NCI-H1417 treated with DMSO at 0.1 percent for 48 hours (cell line): ENCODE measurements at places on chromosomes 11 and 22.

DNA sequence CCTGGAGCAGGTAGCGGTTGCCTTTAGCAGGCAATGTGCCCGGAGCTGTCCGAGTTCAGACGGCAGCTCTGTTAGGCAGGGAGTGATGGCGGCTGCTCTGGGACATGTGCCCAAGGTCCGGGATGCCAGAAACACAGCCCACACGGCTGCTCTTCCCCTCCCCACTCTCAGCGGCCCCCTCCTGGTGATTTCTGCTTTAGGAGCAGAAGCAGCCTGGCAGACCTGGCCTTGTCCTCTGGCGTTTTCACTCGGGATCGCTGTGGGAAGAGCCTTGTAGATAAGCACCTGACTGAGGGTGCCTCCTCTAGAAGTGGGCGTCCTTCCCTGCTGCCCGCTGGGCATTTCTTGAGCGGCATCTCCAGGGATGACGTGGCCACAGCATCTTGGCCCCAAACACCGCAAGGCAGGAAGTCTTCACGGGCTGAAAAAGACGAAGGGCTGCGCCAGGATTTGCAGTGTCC is 392.2 kb downstream of the TBC1D22A start:
- DNase-seq: no peak

DNA sequence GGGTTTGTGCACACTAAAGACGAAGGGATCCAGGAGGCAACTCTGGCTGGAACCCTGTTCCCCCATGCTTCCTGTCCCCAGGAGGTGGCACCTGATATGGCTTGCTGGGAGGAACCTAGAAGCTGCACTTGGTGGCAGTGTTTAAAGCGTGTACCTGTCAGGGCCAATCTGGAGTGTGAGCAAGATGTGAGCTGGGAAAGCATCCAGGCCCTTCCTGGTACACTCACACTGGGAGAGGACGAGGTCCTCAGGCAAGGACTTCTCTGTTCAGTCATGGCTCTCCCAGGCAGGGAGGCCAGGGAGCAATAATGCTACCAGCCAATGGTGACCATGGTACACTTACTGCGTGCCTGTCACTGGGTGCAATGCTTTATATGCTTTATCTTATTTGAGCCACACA is 130.7 kb upstream of the NECTIN1 start:
- DNase-seq: no peak

- DNase-seq: no peak
Measured at GRCh38 chr11:43021466-43021865, 290.3 kb upstream of the API5 start.

DNA sequence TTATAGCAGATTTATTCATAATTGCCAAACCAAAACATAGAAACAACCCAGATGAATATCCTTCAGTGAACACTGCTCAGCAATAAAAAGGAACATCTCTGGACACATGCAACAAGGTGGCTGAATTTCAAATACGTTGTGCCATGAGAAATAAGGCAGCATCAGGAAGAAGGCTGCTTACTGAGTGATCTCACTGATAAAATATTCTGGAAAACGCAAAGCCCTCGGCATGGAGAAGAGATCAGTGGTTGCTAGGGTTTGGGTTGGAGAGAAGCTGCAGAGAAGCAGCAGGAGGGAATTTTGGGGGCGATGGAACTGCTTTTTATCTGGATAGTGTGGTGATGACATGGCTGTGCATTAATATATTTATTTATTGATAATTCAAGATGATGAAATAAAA is 11.0 kb upstream of the SHANK2 start:
- DNase-seq: no peak

DNA sequence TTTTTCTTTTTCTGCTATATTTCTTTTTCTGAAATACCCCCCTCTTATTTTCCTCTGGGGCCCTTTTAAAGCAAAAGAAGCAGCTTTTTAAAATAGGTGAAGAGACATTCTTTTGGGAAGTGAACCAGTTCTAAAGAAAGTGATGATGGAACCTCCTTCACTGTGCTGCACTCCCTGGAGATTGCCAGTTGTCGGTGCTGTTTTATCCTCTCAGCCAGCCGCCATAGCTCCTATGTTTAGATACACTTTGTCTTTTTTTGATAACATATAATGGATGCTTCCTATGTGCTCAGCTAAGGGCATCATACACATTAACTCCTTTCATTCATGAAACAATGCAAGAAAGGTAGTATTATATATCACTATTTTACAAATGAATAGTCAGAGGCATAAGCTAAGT is 14.0 kb downstream of the CFAP300 start:
- DNase-seq: no peak

DNA sequence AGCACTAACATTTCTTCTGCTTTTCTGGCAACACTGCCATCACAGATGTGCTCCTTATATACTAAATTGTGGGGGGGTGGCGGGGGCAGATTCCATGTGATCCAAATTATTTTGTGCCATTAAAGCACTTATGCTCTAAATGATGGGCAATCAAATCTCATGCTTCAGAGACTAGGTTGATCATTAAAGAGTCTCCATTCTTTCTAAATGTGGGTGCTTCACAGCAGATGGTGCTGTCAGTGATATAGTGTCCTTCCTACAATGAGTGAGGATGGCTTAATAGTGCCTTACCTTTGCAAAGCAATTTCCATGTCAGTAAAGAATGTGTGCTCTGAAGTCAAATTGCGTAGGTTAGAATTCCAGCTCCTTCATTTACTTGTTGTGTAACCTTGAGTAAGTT is 589.8 kb downstream of the ETS1 start:
- DNase-seq: no peak

- no peak for DNase-seq
Measured at GRCh38 chr11:37107831-37108230, 509.8 kb upstream of the RAG2 start.

GRCh38 chr11:1297576-1298473 is 11.6 kb downstream of the TOLLIP start:
- no peak for DNase-seq

- no peak for DNase-seq
Measured at GRCh38 chr11:67261946-67262681, 4.2 kb upstream of the GRK2 start.

GRCh38 chr22:42561856-42562255 is 8.1 kb downstream of the SERHL2 start:
- no peak for DNase-seq

DNA sequence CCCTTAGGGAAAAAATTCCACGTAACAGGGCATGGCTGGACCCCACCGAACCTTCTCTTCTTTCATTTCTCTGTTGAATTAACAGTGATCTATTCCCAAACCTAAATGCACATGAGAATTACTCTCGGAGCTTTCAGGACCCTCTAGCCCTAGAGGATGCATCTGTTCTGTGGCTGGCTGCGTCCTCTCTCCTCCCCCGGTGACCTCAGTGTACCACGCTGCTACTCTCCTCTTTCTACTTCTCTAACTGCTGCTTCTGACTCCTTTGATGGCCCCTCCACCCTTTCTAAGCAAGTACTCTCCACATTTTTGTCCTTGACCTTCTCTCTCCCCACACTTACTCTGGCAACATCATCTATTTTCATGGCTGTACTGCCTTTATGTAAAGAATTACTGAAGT is 12.1 kb upstream of the APOA1 start:
- no peak for DNase-seq

- DNase-seq: no peak
Measured at GRCh38 chr11:111409915-111410314, 30.8 kb upstream of the POU2AF1 start.

DNA sequence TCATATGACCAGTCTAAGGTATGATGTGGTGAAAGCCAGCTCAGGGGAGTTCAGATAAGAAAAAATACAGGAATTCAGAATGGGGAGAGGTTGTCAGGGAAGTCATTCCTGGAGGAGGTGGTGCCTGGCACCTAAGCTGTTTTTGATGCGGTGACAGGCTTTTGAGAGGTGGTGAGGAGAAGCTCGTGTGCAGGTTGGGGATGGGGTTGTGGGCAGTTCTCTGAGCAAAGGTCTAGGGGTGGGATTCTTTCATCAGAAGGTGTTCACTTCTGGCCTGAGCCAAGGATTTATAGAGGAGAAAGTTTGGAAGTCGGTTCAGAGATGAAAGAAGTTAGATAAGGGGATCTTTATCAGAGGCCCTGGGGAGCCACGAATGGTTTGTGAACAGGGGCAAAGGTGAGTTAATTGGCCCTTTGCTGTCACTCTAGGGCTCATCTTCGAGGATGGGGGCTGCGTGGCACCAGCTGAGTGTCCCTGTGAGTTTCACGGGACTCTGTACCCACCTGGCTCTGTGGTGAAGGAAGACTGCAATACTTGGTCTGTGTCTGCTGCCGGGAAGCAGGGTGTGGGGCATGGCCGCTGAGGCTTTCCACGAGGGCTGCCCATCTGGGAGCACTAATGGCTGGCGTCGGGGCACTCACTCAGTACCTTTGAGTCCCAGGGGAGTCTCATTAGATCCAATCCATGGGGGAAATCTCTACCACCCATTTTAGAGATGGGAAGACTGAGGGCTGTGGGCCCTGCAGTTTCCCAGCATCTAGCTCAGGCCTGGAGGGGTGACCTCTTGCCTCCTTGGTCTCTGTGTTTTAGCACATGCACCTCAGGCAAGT is 13.4 kb downstream of the OTOG start:
- no peak for DNase-seq

- no peak for DNase-seq
Measured at GRCh38 chr11:123457187-123457770, 27.2 kb downstream of the GRAMD1B start.

DNA sequence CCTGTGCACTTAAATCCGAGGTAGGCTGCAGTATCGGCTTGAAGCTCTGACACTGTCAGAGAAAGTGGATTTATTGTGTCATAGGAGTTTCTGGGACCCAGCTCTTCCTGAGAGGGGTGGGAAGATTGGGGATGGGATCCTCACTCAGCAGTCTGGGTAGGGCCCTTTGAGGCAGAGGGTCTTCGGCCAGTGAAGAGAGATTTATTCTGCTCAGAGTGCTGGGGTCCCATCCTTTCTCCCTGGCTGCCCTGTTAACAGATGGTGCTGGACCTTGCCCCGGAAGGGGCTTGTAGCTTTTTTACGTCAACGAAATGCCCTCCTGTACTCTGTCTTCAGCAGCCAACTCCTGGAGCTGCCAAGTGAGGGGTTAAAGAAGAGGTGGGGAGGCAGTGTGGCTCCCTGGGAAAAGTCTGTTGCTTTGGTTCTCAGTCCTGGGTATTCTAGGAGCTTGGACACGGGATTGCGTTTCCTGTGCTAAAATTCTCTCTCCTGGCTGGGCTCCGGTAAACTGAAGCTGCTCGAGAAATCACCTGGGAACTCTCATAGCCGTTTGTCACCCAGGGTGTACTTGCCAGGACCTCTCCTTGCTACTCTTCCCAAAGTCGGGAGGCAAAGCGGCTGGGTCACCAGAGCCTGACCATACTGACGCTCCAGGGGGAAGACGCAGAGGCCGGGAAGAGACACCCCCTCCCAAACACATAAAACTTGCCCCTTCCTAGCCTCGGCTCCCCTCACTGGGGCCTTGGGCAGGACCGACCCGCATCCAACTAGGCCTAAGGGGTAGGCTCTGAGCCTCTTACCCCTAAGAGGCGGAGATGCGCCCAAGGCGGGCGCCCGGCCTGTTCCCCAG is 806 bp upstream of the SMDT1 start:
- no peak for DNase-seq

- no peak for DNase-seq
Measured at GRCh38 chr11:44006917-44007361, 40.8 kb upstream of the ACCSL start.

- no peak for DNase-seq
Measured at GRCh38 chr11:60633645-60634044, 65.8 kb upstream of the MS4A8 start.

GRCh38 chr22:38218661-38219622 is 17.1 kb downstream of the MAFF start:
- DNase-seq: no peak

DNA sequence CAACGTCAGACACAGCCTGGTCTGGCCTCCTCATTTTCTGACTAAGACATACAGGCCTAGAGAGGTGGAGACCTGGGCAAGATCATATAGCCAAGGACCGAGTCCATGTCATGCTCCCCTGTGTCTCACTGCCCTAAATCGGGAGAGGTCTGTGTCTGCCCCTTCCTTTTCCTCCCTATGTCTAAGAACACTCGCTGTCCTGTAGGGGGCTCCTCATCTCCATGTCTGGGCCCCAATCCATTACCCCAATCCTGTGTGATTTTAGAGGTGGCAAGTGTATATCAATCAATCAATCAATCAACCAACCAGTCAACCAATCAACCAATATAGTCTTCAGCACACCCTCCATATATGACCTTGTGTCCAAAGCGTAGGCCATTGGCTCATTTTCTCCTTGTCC is 125.7 kb downstream of the KIRREL3 start:
- DNase-seq: no peak

GRCh38 chr22:37137131-37137530 is 12.6 kb downstream of the IL2RB start:
- no peak for DNase-seq

- no peak for DNase-seq
Measured at GRCh38 chr11:25862159-25862558, 469.8 kb upstream of the ANO3 start.

DNA sequence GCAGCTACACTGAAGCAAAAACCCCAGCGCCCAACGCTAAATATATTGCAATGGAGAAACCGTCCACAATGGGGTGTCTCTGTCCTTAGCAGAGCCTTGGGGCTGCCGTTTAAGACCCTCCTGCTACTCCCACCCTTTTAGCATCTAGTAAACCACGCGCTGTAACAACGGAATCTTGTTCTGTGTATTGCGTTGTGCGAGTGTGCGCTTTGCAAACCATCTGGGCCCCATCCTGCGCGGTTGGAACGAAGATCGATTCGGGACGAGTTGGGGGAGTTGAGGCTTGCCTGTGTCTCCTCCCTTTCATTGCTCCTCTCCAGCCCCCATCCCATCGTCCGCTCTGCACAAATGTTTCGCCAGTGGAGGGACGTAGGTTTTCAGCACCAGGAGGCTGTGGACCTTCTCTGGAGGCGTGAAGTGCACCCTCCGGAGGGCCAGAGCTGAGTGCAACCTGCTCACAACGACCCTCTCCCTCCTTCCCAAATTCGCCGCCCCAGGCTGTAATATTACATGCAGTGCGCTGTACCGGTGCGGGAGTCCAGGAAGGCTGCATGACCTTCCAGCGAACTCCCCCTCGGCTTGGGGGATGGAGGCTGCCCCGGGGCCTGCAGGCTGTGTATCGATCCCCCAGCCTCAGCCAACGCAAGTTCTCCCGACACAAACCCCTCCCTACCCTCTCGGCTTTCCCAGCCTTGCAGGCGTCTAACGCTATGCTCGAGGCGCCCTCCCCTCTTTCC is 1.6 kb upstream of the KMT2A start:
- no peak for DNase-seq

DNA sequence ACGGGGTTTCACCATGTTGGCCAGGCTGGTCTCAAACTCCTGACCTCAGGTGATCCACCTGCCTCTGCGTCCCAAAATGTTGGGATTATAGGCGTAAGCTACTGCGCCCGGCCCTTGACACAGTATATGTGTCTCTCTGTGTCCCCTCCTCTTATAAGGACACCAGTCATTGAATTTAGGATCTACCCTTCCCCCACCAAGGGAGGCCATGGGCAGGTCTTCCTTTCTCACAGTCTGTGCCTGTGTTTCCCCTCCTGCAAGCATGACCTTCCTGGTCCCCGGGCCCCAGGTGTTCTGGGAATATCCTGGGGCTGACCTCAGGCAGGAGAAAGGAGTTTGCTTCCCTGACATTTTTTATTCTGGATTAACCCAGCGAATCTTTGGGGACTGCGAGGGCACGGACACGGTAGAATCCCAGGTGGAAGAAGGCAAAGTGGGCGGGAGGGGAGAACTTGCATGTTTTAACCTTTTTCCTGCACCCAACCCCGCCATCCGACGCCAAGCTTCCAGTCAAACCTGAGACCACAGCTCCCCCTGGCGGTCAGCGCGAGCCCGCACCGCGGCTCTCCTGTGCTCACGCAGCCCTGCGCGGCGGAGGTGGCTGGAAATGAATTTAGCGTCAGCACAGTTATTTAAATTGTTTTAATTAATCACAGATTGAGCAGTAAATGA is 42.1 kb upstream of the ISX start:
- no peak for DNase-seq
